DMS53 (cell line): ENCODE measurements at places on chromosomes 16 and 17.

DNA sequence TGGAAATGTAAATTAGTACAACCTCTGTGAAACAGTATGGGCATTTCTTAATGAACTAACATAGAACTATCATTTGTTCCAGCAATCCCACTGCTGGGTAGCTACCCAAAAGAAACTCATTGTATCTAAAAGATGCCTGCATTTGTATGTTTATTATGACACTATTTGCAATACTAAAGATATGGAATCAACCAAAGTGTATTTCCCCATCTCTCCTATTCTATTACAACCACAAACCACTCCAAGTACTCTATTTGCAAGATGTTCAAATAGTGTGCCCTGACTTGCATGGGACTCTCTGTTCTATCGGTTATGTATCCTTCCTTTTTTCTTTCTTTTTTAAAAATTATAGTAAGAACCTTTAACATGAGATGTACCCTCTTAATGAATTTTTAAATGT, 845.2 kb downstream of the CDH11 start:
- DNase-seq, result no peak

DNA sequence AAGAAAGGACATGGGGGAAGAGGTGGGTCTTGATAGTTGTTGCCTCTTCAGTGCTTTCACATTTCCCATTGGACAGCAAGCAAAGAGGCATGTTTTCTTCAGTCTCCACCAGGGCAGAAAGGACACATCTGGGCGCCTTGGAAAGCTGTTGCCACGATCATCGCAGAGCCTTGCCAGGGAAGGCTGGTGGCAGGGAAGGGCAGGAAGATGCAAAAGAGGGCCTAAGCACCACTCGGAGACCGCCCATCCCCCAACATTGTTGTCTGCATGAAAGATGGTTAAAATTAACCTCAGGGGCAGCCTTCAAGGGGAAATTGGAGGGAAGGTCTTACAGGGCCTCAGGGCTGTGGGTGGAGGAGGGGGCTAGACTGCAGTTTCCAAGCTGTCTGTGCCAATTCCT, 114.2 kb downstream of the SOX9 start:
- DNase-seq, result no peak

GRCh38 chr16:47045023-47045422, 71.5 kb upstream of the DNAJA2 start:
- DNase-seq, result no peak

- no peak for DNase-seq
Measured at GRCh38 chr17:78818152-78818846, 22.3 kb downstream of the USP36 start.

- no peak for DNase-seq
Measured at GRCh38 chr17:70111201-70111600, 36.2 kb downstream of the KCNJ16 start.

DNA sequence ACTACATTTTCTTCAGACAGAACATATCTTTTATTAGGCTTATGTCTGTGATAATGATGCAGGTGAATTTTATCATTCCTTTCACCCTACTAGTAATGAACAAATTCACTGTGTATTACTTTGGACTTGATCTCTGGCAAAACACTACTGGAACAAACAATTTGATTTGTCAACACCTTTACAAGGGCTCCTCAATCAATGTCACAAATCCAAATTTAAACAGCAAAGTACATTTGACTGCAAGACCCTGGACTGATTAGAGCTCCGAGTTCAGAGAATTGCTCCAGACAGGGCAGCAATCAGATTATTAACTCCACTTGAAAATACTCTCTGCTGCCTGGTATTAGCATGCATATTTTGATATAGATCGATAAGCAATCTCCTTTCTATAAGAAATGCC, 547.6 kb upstream of the SALL1 start:
- no peak for DNase-seq

DNA sequence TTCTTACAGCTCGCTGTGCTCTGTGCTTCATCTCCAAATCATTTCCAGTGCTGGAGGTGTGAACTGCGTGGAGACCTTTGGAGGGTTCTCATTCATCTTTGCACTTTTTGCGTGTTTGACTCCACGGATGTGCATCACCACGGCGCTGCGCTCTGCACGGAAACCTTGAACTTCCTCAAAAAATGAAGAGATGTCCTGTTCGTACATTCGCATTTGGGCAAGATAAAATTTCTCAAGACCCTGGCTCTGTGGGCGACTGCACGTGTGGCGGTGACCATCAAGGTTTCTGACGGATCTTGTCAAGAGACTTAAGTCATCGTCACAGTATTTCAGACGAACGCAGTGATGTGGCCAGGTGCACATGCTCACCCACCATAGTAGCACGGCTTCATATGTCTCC, 10.3 kb upstream of the PVALEF start:
- no peak for DNase-seq

DNA sequence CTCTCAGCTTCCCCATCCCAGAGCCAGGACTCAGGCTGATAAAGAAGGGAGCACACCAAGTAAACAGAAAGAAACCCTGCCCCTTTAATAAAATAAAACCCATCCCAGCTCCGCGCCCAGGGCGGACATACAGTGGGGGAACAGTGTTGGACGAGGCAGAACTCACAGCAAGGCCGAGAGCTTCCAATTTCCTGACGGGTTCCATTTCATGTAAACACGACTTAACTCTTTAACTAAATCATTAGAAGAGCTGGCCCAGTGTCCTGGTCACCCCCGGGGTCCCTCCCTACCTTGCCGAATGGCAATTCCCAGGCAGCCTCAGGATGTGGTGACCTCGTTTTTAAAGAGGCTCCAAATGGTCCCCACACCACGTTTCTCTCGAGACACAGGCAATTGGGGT, 340.7 kb downstream of the FOXL1 start:
- no peak for DNase-seq

DNA sequence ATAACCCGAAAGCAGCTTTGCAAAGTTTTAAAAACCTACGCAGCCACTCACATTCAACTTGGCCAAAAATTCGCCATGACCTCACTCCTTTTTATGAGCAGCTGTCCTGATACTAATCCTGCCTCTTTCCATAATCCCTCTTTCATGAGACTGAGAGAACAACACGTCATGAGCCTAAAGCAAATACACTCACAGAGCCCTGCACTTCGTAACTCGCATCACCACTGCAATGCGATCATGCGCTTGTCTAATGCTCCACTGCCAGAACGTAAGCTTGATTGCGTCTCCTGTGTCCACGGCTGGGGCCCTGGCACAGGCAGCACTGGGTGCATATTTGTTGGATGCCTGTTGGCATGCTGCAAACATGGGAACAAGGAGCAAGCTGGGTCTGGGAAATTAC, 36.2 kb downstream of the CDRT4 start:
- peak; percentile 80 for DNase-seq

DNA sequence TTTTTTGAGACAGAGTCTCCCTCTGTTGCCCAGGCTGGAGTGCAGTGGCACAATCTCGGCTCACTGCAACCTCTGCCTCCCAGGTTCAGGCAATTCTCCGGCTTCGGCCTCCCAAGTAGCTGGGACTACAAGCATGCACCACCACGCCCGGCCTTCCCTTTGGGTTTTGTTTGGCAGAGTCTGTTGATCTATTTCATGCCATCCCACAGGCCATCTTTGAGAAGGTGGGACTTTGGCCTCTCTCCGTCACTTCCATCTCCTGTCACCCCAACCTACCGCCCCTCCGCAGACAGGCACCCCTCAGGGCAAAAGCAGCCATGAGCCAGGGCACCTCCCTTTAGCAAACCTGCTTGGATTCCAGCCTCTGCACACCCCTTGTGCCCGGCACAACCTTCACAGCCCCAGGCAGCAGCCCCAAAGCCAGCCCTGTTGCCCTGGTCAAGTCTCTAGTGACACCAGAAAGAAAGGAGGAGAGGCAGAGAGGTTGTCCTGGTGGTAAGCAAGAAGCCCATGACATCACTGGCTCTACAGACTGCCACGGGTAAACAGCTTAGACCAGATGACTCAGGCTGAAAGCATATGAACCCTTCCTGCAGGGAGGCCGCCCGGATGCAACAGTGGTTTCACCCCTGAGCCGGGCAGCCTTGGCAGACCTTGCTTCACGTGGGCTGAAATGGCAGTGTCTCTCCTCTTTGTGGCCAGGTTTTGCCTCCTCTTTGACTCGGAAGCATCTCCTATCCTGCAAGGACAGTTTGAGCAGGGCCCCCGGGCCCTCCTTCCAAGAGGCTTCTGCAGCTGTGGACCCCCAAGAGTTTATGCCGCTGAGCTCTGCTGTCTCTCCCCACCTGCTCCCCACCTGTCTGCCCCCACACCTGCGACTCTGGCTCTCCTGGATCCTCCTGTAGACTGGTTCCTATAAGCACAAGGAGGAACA, 8.1 kb upstream of the TIMP2 start:
- peak; percentile 97 for DNase-seq

DNA sequence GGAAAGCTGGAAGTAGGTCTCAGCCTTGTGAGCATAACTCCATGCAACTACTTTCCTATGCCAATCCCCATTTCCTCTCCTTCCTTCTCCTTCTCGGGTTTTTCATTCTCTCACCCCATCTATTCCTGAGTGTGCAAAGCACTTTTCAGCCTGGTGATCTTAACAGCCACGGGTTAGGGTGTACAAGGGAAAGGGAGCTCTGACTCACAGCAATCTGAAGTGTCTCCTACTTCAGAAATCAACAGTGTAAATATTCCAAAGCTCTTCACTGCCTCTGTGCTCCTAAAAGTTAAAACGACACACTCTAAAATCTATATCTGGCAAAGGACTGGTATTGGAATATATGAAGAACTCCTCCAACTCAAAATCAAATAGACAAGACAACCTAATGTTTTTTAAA, 268.0 kb upstream of the IRX3 start:
- peak; percentile 61 for DNase-seq

DNA sequence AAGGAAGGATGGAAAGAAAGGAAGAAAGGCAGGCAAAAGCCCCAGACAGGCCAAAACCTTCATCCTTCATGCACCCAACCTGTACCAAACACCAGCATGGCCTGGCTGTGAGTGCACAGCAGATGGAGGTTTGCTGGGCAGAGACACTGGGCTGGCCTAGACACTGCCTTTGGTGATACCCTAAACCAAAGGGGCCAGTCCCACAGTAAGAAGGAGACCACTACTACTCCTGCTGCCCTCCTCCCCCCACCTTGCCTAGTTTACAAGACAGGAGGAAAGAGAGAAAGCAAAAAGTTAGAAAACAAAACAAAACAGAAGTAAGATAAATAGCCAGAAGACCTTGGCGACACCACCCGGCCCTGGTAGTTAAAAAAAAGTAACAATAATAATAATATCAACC, 19.1 kb downstream of the QPRT start:
- DNase-seq, result no peak

DNA sequence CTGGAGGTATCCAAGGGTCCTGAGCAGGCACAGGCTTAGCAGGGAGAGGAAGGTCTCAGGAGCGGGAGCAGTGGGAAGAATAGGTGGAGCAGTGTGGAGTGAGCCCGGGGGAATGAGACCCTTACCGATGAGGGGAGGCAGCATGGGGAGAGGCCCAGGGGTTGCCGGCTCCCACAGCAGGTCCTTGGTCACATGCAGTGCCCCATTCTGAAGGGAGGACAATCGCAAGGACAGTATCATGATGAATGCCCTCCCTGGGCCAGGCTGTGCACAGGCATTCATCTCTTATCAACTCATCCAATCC, 3.3 kb downstream of the TAF1C start:
- DNase-seq, result no peak

DNA sequence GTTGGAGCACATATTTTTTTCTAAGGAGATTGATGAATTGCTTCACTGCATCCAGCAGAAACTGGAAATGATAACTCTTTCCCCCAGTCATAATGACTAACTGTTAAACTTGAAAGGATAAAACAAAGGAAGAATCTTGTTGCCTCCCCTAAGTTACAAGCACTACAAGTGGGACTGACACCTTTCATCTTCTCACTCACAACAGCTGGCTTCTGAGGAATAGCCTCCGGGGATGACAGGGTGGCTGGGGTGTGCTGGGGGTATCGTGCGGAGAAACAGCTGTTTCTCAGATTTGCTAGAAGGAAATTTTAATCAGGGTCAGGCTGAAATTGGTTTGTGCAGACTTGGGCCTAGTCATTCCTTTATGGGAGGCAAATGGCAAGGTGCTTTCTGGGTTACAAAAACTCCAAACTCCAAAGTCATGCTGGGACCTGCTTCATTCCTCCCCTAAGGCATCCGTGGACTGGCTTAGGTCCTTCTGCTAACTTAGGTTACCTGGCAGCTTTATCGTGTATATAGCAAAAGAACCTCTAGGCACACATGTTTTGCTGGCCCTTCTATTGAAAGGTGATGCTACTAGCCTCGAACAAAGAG, 557.2 kb downstream of the TOX3 start:
- DNase-seq, result no peak

DNA sequence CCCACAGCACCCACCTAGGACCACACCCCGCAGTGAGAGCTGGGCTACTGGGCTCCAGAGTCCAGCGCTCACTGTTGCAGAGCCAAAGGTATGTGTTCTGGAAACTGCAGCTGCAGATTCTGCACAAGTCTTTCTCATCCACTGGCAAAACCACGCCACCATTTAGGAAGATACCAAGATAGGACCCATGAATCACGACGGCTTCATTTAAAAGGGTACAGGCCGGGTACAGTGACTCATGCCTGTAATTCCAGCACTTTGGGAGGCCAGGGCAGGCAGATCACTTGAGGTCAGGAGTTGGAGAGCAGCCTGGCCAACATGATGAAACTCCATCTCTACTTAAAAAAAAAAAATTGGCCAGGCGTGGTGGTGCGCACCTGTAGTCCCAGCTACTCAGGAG, 18.8 kb downstream of the FOXF1 start:
- no peak for DNase-seq

DNA sequence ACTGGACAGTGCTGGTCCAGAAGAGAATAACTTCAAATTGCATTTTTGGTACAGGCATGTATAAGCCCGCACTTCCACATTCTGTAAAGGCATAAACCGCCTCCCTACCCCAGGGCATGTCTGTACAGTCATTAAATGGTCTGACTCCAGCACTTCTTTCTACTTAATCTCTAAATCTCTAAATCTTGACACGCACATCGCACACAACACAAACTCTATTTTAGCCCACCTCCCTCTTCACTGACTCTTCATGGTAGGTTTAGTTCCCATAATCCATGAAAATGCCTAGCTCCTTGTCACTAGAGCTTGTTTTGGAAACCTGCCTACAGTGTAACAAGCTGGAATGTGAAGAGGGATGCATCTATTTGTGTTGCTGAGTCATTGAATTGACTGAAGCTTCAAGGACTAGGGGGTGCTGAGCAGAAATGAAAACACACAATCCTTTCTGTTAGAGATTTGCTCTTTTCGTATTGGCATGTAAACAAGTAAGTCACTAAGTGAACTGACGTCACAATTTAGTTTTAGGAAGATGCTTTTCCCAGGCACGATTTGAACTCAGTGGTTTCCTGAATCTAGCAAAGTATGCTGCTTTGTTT, 1.6 kb upstream of the DUSP14 start:
- peak; percentile 97 for DNase-seq

- DNase-seq, result no peak
Measured at GRCh38 chr17:413706-414380, 61.2 kb upstream of the RPH3AL start.

- no peak for DNase-seq
Measured at GRCh38 chr16:55479430-55480140, 587 bp downstream of the MMP2 start.

DNA sequence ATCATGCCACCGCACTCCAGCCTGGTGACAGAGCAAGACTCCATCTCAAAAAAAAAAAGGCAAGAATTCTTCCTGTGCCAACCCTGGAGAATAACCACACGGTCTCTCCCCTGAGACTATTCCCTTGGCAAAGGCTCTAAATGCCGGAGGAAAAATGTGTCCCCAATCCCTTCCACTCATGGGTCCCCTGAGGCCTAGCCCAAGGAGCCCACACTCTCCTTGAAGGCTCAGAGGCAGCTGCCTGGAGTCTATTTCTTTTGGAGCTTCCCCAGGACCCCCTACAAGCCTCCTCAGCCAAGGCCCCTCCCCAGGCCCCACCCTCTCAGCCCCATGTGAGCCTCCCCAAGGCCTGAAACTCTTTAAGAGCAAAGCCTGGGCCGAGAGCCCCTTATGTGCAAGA, 16.6 kb downstream of the CEP131 start:
- DNase-seq, result no peak
